HT1080 (cell line): ENCODE measurements at places on chromosomes 6 and 20.

DNA sequence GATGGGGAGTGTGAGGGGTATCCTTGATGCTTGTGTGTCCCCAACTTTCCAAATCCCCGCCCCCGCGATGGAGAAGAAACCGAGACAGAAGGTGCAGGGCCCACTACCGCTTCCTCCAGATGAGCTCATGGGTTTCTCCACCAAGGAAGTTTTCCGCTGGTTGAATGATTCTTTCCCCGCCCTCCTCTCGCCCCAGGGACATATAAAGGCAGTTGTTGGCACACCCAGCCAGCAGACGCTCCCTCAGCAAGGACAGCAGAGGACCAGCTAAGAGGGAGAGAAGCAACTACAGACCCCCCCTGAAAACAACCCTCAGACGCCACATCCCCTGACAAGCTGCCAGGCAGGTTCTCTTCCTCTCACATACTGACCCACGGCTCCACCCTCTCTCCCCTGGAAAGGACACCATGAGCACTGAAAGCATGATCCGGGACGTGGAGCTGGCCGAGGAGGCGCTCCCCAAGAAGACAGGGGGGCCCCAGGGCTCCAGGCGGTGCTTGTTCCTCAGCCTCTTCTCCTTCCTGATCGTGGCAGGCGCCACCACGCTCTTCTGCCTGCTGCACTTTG lies at the start of gene TNF:
TNF (plus strand) TSS at position 231 of the 567 bp plus-strand sequence; CDS start at position 408, 177 bp downstream.
- no peak for DNase-seq

GRCh38 chr6:69263297-69263696 lies 533.5 kb downstream of the LMBRD1 start:
- no peak for DNase-seq

- no peak for DNase-seq
Observed at GRCh38 chr6:15994814-15995459, 133.9 kb upstream of the MYLIP start.

- DNase-seq = no peak
Observed at GRCh38 chr20:55605594-55605993, 399.7 kb downstream of the CBLN4 start.

DNA sequence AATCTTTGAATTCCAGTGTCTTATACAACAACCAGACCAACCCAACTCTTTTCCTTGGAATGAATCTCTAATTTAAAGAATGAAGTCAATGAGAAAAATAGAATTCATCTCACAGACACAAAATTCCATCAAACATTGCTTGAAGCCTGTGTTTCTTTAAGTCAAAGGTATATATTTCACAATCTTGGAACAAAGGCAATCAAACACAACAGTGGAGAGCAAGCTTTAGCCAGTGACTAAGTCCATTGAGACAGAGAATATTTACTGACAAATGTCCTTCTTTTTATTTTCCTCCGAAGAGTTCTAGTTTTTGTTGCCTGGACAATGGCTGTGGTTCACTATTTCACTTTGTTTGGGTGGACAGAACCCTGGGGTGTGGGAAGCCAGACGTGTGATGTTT lies 35.8 kb downstream of the MEP1A start:
- no peak for DNase-seq

GRCh38 chr6:5180636-5181035 lies 80.1 kb downstream of the LYRM4 start:
- DNase-seq = no peak

DNA sequence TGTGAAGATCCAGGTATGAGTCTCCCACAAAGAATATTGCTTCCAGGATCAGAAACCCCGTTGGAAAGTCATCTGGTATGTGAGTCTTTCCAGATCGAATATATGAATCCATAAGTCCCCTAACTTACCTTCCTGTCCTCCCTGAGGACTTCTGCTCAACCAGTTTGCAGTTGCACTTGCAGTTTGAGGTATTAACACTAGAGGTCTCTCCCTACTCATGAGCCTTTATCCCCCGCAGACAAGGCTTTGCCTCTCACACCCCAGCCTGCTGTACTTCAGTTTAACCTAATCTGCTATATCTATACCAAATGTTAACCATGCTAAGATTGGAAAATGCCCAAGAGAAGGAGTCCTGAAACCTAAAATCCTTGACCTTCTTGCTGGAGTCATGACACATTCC lies 135.3 kb upstream of the DEFB112 start:
- DNase-seq = peak; percentile 11

GRCh38 chr6:26311012-26311384 lies 54.0 kb upstream of the BTN3A2 start:
- peak; percentile 84 for DNase-seq

DNA sequence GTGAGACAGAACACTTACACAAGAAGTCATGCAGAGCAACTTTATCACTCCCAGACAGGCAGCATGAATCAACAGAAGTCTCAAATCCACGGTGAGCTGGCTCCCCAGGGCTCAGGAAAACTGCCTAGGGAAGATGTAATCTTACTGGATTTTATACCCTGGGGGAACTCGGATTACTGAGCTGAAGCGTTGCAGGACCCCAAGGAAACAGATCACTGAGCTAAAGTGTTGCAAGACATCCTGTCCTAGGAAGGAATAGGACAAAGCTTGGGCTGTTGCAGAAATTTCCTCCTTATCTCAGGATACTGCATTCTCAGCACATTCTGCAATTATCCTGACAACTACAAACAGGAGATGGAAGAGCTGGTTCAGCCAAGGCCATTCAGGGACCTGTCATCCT lies 224.8 kb downstream of the TFAP2A start:
- DNase-seq = no peak

- no peak for DNase-seq
Observed at GRCh38 chr6:47357827-47358226, 48.1 kb upstream of the TNFRSF21 start.

DNA sequence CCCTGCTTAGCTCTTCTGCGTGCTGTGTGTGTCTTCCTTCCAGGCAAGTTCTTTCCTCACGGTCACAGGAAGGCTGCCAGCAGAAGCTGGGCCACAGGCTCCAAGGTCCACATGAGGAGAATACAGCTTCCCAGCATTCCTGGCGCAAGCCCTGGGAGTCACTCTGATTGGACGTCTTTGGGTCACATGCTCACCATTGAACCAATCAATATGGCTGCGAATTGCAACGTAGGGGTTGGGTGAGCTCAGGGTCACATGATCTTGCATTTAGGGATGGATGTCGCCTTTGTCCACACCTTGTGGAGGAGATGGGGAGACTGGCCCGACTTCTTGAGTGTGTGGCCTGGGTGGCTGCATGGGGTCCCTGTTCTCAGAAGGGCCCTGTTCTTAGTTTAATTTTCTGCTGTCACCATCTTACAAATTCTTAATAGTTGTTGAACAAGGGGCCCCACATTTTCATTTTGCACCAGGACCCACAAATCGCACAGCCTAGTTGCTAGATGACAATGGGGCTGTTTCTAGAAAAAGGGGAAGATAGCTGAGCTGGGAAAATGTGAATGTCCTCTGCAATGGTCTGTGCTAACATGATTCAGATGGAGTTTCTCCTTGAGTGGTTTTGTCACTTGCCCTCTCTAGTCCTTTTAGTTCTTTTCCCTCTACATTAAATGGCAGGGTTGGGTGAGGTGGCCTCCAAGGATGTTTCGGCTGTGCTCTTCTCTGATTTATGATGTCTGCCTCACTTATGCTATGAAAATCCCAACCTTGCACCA lies 149.6 kb downstream of the CDH26 start:
- DNase-seq = no peak

GRCh38 chr6:124433387-124434160 lies 528.7 kb upstream of the RNF217 start:
- DNase-seq = no peak

DNA sequence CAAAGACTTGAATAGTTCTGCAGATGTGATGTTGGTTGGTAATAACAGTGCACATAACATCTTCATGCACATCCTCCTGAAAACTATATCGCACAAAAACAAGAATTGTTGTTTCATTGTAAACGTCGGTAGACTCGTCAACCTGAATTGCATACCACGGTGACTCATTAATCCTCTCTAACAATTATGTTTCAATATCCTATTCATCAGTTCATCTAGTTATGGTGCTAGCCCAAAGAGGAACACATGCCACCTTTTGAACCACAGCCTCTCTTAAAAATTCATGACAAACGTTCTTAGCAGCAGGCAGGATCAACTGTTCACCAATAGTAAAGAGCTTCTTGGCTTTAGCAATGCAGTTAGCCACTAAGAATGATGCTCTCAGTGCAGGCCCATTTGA lies 25.0 kb downstream of the CRYBG1 start:
- DNase-seq = peak; percentile 29

GRCh38 chr6:5566718-5567117 lies 305.4 kb downstream of the FARS2 start:
- no peak for DNase-seq

- no peak for DNase-seq
Observed at GRCh38 chr20:17481661-17482060, 49.5 kb downstream of the BFSP1 start.

DNA sequence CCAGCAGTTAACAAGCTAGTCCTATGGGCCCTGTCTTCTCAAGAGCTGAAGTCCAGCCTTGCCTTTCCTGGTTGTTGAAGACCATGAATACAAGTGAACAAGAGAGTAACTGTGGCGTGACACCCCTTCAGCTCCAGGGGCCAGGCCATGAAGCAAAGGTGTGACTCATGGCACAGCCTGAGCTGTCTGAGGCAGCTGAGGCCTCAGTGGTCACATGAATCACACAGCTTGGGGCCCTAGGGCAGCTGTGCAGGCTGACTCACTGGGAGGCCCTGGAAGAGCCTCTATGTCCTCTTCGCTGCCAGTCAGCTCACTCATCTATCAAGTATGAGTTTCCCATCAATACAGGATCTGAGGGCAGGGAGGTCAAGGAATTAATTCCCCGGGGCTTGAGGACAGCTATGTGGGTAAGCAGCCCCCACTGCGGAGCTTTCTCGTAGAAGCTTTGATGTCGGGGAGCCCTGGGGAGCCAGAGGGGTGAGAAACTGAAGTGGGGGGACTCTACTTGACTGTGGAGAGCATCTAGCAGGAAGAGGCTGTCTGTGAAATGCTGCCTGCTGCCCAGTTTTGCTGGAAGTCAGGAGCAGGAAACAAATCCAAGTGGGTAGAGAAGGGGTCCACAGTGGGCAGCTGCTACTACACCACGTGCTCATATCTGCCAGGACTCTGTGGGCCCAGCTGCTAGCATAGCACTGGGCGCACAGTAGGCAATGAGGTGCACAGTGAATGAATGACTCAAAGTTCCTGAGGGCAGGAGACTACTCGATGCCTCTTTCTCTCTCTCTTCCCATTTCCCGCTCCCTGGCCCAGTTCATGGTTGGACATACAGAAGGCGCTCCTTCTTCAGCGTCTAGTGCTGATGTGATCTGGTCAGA lies 13.7 kb upstream of the FAM83C start:
- peak; percentile 100 for DNase-seq
